ENCODE measurements at places on chromosomes 1 and 21. TPM values are rescaled to one million over a fixed set of nuclear protein-coding genes. Genes with fewer than 3 reads are reported as not detected.

GRCh38 chr1:99917214-99917613 is 52.6 kb upstream of the SLC35A3 start:
- DNase-seq: no peak

GRCh38 chr1:186503190-186503589 is 42.3 kb upstream of the PDC start:
- DNase-seq: no peak

DNA sequence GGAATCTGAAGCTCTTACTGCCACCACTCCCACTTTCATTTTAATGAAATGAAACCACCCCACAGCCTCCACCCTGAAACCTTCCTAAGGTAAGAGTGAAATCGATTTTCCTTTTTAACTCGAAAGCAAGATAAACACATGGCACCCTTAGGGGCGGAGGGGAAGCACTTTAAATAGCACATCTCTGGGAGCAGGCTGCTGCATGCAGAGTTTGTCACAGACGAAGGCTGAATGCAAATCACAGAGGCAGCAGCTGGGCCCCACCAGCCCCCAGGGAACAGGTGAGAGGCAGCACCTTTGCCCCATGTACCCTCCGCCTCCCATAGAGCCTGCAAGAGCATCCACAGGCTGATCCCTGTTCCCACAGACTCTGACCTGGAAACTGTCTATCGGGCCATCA is 60.0 kb upstream of the GRIK3 start:
- DNase-seq: no peak

GRCh38 chr21:34885626-34886239 is 163.4 kb downstream of the RUNX1 start:
- no peak for DNase-seq

Gene CD5L
- total RNA-seq: 124 TPM

Gene POLR3GL
- total RNA-seq: 12.7 TPM

Gene SLC2A1
- 3.4 TPM for total RNA-seq

Measured in liver (tissue), 10 donors.